ENCODE measurements at places on chromosomes 3 and 15.
A peak's percentile ranks its signal among the peaks of the same experiment; 100 is the strongest.

DNA sequence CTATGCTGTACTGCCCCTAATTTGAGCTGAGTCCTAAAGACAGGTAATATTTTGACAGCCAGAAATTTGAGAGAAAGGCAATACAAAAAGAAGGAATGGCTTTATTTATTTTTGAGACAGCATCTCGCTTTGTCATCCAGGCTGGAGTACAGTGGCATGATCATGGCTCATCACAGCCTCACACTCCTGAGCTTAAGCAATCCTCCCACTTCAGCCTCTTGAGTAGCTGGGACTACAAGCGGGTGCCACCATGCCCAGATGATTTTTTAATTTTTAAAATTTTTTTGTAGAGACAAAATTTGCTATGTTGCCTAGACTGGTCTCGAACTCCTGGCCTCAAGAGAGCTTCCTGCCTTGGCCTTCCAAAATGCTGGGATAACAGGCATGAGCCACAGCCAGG, 77.4 kb upstream of the SLC4A7 start:
- no peak for DNase-seq

- DNase-seq: no peak
Observed at GRCh38 chr3:167575000-167575600, 78.6 kb downstream of the WDR49 start.

DNA sequence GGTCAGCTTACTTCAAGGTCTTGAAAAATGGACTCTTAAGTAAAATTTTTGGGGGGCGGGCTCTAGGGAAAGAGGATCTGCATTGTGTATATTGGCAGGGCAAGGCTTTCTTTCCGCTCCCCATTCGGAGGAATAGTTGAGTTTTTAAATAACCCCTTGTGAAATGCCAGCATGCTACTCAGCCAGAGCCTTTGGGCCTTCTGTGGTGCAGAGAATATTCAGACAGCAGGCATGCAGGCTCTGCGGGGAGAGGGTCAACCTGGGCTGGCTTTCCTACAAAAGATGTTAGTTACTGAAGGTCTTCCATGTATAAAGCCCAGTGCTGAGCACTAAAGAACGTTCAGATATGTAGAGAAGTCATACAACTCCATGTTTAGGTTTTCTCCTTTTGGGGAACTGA, 40.6 kb downstream of the ADAMTSL3 start:
- DNase-seq: no peak

- no peak for DNase-seq
Observed at GRCh38 chr15:96325541-96326327, 4.8 kb upstream of the NR2F2 start.

DNA sequence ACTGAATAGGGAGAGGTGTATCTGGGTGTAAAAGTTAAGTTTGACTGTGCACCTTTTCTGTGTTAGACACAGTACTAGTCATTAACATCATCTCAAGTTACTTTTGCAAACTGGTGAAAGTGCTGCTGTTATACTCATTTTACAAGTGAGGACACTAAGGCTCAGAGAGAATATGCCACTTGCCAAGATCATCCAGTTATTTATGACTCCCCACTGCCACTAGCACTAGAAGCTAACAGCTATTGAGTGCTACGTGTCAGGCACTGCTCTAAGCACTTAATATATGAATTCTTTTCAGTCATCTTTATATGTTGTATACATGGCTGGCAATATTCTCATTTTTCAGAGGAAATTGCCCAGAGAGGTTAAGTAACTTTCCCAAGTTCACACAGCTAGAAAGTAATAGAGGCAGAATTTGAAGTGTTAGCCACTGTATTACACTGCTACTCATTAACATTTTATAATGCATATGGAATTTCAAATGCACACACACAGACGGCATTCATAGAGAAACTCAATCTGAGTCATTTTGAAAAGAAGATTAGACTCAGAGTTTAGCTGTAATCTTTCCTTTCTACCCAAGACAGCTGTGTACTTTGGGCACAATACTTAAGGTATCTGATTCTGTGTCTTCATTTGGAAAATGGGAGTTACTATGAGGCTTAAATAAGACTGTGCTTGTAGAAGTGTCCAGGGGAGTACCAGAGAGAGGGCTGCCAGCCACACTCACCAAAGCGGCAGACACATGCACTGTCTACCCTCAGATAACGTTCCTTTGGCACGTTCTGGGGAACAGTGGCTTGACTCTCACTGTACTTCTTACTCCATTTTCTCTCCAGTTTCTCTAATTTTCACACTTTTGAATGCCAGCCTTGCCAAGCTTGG, 1.3 kb upstream of the MASP1 start:
- DNase-seq: no peak

GRCh38 chr3:105369500-105370371, 3.0 kb downstream of the ALCAM start:
- DNase-seq: peak; percentile 9

GRCh38 chr3:33424606-33425452, 15.4 kb downstream of the UBP1 start:
- DNase-seq: no peak

- no peak for DNase-seq
Observed at GRCh38 chr3:139524841-139525636, 14.5 kb downstream of the RBP1 start.

- DNase-seq: no peak
Observed at GRCh38 chr3:23664459-23664858, 141.3 kb upstream of the UBE2E1 start.

DNA sequence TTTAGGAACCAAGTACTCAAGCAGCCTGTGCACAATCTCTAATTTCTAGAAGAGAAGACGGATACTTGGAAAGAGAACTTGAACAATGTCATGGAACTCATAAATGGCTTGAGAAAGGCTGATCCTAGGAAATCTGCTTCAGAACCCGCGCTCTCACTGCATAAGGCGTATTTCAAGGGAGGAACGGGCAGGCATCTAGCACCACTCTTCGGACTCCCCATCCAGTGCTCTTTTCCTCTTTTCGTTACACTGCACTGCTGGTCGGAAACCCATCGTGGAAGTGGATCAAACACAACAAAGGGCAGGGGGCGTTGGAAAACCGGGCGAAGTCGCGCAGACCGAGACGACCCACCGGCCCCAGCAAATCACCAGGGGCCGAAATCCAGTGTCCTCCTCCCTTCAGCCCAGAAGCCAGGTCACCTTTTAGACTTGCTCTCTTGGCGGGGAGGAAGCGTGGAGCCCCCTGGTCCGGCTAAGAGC, 539 bp upstream of the TLNRD1 start:
- no peak for DNase-seq

GRCh38 chr3:143122089-143122430, 2.5 kb downstream of the CHST2 start:
- DNase-seq: no peak

- no peak for DNase-seq
Observed at GRCh38 chr3:112689385-112689784, 48.4 kb upstream of the CCDC80 start.
